ENCODE measurements at places on chromosomes 3 and 15. TPM values are rescaled to one million over a fixed set of nuclear protein-coding genes. Genes with fewer than 3 reads are reported as not detected.
A peak's percentile ranks its signal among the peaks of the same experiment; 100 is the strongest.

DNA sequence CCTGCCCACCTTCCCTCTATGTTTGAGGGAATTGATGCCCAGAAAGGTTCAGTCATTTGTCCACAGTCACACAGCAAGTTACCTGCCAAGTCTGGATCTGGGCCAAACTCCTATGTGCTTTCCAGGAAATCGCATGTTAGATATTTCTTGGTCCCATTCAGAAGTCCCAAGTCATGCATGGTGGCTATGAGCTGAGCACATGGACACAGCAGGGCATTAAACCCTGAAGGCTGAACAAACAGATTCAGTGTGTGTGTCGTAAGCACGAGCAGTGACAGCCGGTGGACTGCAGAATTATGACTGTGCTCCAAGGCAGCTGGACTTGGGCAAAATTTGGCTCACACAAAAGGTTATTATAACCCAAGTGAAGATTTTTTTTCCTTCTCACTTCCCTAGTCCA lies 11.4 kb upstream of the SLC6A6 start:
- no peak for DNase-seq

DNA sequence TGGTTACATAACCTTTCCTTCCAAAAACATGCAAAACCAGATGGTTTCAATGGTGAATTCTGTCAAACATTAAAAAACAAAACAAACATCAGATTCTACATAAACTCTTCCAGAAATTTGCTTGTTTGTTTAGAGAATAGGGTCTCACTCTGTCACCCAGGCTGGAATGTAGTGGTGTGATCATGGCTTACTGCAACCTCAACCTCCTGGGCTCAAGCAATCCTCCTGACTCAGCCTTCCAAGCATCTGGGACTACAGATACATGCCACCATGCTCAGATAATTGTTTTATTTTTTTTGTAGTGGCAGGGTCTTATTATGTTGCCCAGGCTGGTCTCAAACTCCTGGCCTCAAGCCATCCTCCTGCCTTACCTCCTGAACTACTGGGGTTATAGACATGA lies 36.1 kb downstream of the FBXL2 start:
- DNase-seq, result no peak

DNA sequence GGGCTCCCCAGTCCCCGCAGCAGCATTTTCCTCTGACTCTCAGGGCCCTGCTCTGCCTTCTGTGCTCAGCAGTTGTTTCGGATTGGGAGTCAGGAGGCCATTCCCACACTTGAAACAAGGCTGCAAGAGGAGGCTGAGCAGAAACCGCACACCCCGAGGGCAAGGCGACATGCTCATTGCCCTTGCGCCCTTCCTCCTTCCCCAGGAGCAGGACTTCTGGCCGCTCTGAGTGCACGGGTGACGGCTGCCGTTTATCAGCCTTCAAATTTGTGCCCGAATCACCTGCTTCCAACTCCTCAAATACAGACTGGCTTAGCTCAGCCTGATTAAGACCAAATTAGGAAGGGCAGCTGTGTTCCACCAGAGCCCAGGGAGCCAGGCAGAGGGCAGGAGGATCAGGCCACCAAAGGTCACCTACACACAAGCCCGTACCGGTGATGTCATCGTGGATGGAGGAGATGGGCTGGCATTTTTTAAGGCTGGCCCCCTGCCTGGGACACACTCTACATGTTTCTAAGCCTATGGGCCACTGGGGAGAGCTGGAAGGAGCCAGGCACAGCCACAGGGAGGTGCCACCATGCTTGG lies 38.1 kb downstream of the TM2D3 start:
- DNase-seq, result no peak

GRCh38 chr3:54120657-54121413 lies 1.5 kb upstream of the CACNA2D3 start:
- no peak for DNase-seq

DNA sequence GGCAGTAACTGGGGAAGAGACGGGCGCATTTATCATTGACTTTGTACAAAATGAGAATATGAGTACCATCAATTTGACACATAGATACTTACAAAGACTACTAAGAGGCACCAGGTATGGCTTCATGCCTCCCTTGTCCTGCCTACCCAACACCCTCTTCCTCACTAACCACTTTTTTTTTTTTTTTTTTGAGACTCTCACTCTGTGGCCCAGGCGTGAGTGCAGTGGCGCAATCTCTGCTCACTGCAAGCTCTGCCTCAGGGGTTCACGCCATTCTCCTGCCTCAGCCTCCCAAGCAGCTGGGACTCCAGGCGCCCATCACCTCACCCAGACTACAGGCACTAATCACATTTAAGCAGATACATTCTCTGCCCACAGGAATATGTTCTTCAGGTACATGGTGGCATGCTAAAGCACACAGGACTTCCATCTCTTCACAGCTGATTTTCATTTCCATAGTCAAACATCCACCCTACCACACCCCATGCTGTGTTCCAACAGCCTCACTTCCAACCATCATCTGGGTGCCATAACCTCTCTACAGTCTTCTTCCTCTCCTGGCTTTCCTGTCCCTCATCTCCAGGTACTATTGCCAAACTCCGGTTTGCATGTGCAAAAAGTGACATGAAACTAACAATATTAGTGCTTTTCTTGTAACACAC lies 41.7 kb downstream of the RAB27A start:
- DNase-seq, result no peak

DNA sequence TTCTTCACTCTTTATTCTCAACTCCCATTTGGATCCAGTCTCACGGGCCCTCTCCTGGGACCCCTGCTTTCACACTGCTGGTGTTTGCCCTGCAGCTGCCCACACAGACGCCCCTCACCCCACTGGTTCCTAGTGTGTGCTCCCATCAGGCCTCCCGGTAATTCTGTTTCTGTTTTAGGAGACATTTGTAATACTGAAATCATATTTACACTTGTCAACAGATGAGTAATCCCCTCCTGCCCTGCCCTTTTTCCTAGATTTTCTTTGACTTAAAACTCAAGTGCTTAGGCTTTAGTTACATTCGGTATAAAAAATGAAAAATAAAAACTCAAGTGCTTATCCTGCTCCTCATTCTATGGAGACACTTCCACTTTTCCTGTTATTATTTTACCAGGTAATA lies 18.4 kb upstream of the ABTB1 start:
- no peak for DNase-seq

DNA sequence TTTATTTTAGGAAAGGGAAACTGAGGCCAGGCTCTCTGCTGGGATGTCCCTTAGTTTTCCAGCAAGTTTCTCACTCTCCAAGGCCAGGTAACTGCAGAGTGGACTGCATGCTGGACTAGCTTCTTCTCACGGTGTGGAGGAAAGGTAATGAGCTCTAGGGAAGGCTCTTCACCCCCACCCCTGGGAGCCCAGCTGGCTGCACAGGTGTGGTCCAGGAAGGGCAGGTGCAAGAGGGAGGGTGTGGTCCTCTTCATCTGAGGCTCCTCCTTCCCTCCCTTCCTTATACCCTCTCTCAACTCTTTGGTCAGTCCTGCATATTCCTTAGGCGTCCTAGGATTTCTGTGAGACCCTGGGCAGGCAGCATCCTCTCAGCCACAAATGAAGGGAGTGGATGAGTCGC lies 33.9 kb downstream of the RNU5B-1 start:
- no peak for DNase-seq

- no peak for DNase-seq
Observed at GRCh38 chr3:16176391-16177030, 2.0 kb downstream of the GALNT15 start.

GRCh38 chr3:44050101-44050500 lies 191.6 kb upstream of the TOPAZ1 start:
- no peak for DNase-seq

GRCh38 chr15:92848852-92849598 lies 51.1 kb upstream of the CHD2 start:
- peak; percentile 25 for DNase-seq

DNA sequence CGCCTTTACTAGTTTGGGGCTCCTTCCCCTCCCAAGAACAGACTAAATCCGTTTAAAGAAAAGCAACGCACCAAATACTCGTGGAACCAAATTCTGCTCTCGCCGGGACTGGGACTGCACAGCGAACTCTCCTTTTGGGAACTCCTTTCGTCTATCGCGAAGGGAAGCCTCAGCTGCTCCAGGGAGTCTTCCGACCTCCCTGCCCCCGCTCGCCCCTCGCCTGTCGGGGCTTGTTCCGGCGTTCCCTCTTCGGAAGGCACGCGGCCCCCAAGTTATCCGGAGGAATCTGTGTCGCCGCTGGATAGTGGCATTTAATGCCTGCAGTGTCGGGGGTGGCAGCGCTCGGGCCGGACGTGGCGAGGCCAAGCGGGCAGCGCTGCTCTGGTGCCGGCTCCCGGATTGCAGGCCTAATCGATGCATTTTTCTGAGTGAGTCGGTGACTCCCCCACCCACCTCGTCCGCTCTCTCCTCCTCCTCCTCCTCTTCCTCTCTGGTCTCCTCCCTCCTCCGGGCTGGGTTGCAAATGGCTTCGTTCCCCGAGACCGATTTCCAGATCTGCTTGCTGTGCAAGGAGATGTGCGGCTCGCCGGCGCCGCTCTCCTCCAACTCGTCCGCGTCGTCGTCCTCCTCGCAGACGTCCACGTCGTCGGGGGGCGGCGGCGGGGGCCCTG lies at the start of gene TRIM71:
TSS of gene TRIM71 (plus strand) at position 440 of the 671 bp plus-strand sequence. CDS start at position 524, 84 bp downstream.
- no peak for DNase-seq

GRCh38 chr3:33717616-33717865 lies 513 bp downstream of the CLASP2 start:
- DNase-seq, result peak; percentile 39

DNA sequence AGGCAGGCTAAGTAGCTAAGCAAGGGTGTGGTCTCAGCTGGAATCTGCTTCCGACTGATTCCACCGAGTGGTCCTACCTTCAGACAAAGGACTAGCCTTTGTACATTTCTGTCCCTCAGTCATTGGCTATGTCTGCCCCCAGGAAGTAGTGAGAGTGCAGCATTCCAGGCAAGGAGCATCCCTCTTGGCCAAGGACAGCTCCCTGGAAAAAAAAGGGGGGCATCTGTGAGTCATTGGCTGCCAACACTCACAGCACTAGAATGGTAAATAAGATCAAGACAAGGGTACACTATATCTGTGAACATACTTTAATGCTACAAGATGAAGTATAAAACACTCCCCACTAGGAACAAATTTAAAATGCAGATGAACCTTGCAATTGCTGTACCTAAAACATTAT lies 66.8 kb downstream of the STAC start:
- no peak for DNase-seq

- DNase-seq, result no peak
Observed at GRCh38 chr3:64342940-64343688, 117.8 kb upstream of the PRICKLE2 start.

- no peak for DNase-seq
Observed at GRCh38 chr3:120497336-120497735, 46.5 kb upstream of the FSTL1 start.

- no peak for DNase-seq
Observed at GRCh38 chr3:102471001-102471400, 36.2 kb downstream of the ZPLD1 start.

DNA sequence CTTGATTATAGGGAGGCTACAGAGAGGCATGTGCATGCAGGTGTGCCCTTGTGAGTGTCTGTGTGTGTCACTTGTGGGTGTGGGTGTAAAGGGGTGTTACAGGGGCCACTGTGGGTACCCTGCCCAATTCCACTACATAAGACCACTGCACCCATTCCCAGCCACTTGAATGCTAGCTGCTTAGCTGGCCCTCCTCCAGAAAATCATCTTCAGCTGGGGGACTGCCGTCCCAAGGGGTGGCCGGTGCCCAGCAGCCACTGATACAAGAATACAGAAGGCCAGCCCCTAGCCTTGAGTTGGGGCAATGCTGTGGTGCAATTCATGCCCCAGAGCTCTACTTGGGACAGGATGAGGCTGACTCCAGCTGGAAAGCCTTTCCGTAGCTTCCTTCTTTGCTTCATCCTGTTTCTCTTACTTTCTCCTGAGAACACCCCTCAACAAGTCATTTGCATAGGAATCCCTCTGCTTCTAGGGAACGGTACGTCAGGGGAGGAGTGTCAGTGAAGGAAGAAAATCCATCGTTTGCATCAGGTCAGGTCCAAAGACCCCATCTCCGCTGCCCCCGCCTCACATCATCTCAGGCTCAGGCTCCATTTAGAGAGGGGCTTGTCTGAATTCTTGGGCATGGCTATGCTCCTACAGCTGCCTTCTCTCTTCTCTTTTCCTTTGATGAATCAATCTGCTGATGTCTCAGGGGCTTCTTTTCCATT lies 72.0 kb downstream of the SCN5A start:
- DNase-seq, result no peak

DNA sequence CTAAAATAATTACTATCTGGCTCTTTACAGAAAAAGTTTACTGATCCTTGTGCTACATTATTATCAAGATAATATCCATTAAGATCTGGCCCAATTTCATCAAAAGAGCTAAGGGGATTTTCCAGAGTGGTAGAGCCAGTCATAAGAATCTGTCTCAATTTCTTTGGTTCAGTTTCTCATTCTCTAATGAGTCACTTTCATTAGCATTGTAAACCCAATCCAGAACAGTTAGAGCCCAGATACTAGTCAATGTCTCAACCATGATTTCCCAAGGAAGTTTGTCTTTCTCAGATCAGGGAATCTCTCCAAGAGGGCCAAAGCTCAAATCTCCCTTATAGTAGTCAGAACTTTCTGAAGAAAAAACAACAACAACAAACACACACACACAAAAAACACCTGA lies 131.1 kb upstream of the PPP2R3A start:
- DNase-seq, result no peak

DNA sequence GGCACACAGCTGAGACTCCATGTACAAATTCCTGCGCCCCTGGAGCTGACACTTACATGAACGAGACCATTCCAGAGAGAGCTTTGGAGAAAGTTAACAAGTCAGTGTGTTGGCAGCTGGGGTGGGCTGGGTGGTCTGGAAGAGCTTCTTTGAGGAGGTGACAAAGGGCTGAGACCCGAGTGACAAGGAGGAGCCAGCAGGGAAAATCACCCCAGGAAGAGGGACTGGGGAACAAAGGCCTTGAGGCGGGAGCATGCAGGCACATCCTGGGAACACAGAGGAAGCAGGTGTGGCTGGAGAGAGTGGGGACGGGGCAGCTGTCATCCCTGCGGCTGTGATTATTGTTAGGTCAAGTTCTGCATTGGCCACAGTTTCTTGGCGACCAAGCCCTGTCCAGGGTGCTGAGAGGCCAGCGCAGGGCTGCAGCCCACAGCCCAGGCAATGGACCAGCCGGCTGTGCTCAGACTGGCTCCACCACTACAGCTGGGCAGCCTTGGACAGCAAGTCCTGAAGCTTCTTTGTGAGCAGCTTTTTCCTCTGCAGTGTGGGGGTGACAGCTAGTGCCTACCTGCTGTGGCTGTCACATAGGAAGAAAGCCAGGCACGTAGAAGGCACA lies 34.2 kb upstream of the PRR23E start:
- no peak for DNase-seq

USP13 gene
- total RNA-seq, result 9.7 TPM

KCNAB1 gene
- total RNA-seq, result not detected

HAUS2 gene
- total RNA-seq, result 48.8 TPM

PTH1R gene
- total RNA-seq, result not detected

GOLGA8G gene
- total RNA-seq, result not detected

NTRK3 gene
- total RNA-seq, result 0.18 TPM

GOLGA6L7 gene
- total RNA-seq, result not detected

PRR20G gene
- not detected for total RNA-seq

GCHFR gene
- 25.6 TPM for total RNA-seq

NISCH gene
- total RNA-seq, result 67.9 TPM

Measured in activated T-cell treated with anti-CD3 and anti-CD28 coated beads, Interleukin-2, amount 50 U/mL, for 4 hours (primary cell).